ENCODE measurements at places on chromosomes 6 and 20.

DNA sequence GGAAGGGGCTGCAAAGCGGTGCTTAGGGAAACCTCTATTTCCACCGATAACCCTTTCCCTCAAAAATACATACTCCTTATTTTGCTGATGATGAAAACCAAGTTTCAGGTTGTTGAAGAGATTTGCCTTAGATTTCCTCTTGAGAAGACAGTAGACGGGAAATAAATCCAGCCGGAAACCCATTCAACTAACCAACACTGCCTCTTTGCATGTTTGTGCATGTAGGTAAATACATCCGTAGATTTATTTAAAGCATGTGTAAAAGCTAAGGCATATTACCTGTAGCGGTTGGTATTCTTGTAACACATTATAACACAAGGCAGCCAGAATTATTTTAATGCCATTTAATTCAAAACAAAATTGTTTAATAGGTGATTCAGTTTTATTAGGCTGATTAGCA is 136.3 kb upstream of the SLC22A23 start:
- DNase-seq, result no peak

- no peak for DNase-seq
These were observed 182.6 kb downstream of the NFATC2 start for GRCh38 chr20:51359947-51360346.

- no peak for DNase-seq
These were observed 73.2 kb upstream of the DUSP22 start for GRCh38 chr6:219019-219570.

DNA sequence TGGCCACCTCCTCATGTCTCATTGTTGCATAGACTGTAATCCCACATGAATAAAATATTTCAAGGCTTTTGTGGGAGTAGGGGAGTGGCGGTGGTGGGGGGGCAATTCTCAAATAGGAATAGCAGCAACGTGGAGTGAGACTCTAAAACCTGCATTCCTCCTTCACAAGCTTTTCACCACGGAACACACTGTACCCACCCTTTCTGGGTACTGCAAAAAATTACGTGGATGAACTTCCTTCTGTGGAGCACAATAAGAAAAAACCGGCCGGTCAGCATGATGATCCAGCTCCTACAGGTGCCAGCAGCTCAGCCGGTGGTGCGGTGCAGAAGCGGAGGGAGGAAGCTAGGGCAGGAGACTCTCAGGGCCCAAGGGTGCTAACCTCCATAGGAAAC is 930 bp upstream of the RRAGD start:
- no peak for DNase-seq

DNA sequence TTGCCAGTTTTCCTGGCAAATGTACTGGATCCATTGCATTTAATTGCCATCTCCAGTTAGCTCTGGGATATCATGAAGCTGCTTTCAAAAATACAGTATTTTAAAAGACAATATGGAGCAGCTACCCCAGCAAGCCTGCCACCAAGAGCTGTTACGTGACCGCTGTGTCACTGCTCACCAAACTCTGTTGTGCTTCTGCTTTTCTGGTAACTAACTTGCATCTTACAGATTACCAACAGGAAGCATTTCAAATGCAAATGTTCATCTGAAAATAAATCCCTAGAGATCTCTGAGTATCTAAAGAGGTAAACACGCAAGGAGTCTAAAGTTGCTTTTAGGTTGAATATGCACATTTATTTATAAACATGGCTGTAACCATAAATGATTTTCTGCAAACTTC is 1008.3 kb downstream of the KIF16B start:
- DNase-seq, result no peak

DNA sequence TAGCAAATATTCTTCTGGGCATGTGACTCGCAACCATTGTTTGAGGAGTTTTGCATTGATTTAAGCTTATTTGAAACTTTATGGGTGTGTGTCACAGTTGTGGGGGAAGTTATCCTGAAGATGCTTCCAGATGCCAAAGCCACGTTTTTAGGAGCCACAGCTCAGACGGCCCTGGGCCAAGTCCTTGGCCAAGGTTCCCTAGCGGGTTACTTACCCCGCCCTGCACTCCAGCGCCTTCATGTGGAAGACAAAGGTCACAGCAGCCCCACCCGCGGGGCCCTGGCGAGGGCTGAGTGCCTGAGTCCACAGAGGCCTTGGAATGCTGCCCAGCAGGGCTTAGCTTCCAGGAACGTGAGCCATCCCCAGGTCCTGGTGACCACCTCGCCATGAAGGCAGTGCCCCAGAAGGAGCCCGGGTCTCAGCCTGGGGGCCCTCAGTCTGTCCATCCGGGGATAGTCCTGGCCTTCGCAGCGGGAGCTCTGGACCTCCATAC is 308.3 kb downstream of the CDH4 start:
- no peak for DNase-seq

GRCh38 chr20:46770330-46771194 is 61.1 kb downstream of the SLC2A10 start:
- no peak for DNase-seq

DNA sequence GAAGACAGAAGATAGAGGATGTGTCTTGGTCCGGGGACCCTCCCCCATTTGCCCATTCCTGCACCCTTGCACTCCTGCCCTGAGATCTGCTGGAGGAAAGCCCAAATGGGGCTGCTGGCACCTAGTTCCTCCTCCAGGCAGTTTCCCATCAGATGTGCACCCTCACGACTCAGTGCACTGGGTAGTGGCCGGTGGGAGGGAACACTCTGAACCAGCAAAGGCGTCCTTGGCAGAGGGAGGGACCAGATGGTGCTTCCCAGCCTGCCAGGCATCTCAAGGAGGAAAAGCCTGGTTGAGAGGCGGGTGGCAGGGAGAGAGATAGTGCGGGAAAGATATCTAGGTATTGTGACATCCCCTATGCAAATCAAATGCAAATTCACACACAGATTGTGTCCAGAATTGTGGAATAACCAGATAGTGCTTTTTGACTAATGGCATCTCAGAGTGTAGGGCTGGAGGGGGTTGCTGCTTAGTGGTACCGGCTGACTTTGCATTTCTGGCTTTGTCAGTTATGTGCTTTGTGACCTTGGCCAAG is 19.5 kb downstream of the TMEM151B start:
- DNase-seq, result no peak

DNA sequence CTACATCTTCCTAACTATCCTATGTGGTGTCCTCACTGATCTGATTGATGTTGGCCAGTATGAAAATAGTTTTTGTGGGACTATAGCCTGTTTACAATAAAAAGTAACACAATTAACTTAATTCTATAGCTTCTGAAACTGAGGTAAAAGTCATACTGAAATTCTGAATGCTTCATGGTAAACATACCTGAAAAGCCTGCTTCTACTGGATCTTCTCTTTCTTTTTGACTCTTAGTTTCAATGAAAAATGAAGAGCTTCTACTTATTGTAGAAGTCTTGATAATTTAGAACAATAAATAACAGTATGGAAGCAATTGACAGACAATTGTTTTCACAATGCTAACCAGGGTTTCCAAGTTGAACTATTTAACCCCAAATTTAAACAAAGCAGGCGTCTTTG is 383.9 kb upstream of the MMS22L start:
- DNase-seq, result no peak

GRCh38 chr20:1823450-1823844 is 71.8 kb upstream of the SIRPA start:
- DNase-seq, result no peak

- no peak for DNase-seq
These were observed 342.2 kb downstream of the CDH26 start for GRCh38 chr20:60300374-60300773.

- no peak for DNase-seq
These were observed 77.9 kb upstream of the TFAP2D start for GRCh38 chr6:50635429-50635828.

GRCh38 chr20:12016291-12016690 is 98.6 kb downstream of the BTBD3 start:
- DNase-seq, result no peak

GRCh38 chr6:156029286-156029985 is 573.8 kb upstream of the NOX3 start:
- no peak for DNase-seq

DNA sequence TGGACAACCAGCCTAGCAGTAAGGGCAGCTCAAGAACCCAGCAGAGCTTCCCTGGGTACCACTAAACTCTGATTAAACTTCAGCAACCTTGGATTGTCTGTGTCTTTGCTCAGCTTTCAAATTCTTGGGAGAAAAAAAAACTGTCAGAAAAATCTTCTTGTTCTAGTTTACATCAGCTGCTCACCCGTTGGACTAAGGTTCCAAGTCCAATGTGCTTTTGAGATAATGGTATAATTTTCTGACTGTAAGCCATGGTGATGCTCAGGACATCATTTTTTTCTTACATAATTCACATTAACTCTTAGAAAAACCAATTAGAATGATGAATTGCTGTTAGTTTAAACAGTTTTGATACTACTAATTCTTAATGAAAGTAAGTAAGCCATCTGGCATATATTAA is 145.8 kb downstream of the COL9A1 start:
- no peak for DNase-seq

- no peak for DNase-seq
These were observed 169.9 kb upstream of the CST7 start for GRCh38 chr20:24779131-24779530.

DNA sequence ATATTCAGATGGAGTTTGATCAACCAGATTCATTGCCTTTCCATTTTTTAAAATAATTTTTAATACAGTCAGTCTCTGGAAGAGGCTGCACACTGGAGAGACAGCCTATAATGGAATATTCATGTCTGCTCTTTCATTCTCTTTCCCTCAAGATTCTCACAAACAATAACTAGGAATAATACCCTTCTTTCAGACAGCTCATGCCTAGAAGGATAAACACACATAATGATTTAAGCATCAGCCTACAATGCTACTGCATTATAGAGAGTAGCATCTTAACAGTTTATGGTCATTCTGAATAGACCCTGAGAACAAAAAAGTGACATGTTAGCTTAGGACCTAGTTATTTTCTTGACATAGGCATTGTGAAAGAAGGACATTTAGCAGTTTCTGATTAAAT is 1692.3 kb downstream of the GRIK2 start:
- DNase-seq, result no peak

DNA sequence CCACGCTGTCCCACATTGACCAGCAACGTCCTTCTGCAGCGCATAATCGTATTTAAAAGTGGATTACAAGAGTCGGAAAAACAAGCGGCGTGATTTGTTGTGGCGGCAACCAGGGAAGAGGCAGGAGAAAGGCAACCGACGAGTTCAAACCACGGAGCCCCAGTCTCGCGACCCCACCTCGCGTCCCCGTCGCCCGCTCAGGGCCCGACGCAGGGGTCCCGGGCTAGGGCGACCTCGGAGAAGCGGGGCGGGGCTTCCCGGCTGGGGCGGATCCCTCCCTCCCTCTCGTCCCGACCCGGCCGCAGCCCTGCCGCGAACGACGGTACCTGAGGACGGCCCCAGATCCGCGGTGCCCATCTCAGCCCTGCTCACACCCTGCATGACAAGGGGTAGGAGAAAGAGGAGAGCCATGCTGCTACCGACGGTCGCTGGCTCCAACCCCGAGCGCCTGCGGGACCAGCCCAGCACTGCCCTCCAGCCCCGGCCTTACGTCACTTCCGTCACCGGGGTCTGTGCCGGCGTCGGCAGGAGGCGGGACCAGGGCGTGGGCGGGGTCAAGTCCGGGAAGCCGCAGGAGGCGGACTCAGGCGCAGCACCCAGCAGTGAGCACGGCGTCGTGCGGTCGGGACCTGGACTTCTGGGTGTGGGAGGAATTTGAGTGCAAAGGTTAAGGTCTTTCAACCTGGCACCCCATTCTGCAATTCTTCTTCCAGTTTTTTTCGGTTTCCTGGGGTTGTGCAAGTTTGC is at the start of gene IFNGR1:
IFNGR1 (minus strand) TSS at position 469 of the 747 bp plus-strand sequence; CDS start at position 411, 58 bp downstream.
- DNase-seq, result peak; percentile 94

DNA sequence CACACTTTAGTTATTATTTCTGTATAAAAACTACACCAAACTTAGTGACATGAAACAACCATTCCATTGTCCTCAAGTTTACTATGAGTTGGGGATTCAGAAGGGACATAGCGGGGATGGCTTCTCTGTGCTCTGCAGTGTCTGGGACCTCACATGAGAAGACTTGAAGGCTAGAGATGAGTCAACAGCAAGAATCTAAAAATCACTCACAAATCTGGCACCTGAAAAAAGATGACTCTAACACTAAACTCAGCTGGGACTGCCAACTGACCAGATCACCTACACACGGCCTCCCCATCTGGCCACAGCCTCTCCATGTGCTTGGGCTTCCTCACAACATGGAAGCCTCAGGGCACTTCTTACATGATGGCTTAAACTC is 63.0 kb upstream of the EYA2 start:
- no peak for DNase-seq

GRCh38 chr6:3701631-3702030 is 49.9 kb downstream of the PXDC1 start:
- no peak for DNase-seq

GRCh38 chr6:118306392-118307238 is 241.5 kb upstream of the PLN start:
- DNase-seq, result no peak

- no peak for DNase-seq
These were observed 8.6 kb upstream of the GABBR1 start for GRCh38 chr6:29641430-29642148.

GRCh38 chr20:57632286-57632685 is 12.1 kb upstream of the ZBP1 start:
- DNase-seq, result no peak

DNA sequence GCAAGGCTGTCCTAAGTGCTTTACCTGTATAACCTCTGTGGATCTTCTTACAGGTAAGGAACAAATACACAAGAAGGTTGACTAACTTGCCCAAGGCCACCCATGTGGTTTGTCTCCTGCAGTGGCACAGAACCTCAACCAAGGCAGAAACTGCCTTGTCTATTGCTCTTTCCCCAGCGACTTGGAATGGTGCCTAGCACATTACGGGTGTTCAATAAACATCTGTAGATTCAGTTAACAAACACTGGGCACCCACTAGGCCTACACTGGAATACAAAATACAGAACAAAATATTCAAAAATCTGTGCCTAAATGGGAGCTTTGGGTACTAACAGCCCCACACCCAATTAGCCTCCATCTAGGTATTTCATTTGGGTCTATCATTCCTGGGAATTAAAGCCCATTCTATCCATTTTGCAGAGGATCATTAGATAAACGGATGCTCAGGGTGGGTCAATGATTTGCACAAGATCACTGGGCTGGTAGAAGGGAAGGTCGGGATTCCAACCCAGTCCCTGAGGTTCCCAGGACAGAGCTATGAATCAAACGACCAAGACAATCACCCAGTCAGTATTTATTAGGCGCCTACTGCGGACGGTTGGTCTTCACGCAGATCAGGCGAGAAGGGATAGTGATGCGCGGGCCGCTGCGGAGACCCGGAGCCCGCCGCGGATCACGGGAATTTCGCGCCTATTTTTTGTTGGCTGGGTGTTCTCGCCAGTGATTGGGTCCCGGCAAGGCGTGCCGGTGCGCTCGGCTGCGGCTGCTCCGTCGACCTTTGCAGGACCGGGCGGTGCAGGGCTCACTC is at the start of gene STK35:
STK35 (plus strand) TSS at position 771 of the 808 bp plus-strand sequence. CDS start 55 bp downstream, outside the sequence.
- DNase-seq, result peak; percentile 53

DNA sequence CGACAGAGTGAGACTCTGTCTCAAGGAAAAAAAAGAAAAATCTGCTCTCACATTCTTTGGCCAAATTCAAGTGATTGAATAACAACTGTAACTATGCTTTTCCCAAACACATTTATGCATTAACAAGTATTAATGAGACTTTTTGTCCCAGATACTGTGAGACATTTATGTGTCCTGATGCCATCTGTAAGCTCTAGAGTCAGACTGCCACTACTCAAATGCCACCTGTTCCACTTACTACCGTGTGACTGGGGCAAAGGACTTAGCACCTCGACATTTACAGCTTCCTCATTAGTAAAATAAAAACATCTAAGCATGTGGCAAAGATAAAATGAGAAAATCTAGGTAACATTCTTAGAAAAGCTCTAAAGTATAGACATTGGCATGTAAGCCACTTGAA is 178.1 kb upstream of the MARCKS start:
- no peak for DNase-seq

- DNase-seq, result no peak
These were observed 1.8 kb upstream of the TBPL1 start for GRCh38 chr6:133951227-133951626.
